K562 (cell line): ENCODE measurements at places on chromosomes 2 and 18. TPM values are rescaled to one million over a fixed set of nuclear protein-coding genes. Genes with fewer than 3 reads are reported as not detected.
A peak's percentile ranks its signal among the peaks of the same experiment; 100 is the strongest.

DNA sequence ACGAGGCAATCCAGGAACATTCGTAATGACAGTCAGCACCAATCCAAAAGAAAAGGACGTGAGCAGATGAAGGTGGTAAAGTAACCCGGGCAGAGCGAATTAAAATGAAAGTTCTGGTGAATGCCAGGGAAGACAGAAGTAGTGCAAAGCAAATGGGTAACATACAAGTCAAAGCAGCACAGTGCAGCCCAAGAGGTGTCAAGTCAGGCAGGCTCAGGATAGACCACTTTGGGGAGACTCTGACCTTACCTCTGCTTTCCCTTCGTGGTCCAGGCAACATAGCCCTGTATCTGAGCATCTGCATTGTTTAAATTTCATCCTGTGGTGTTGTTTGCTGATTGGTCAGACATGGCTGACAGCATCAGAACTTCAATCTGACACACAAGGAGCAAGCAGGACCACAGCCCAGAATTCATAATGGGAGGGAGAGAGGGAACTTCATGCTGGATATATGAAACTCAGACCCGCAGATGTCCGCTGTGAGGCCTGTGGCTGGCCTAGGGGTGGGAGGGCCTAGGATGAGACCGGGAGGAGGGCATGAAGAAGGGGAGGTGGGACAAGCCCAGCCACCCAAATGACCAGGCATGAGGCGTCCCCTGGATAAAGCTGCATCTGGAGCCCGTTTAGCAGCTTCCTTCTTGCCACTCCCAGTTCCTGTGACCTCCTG lies 285.7 kb downstream of the TCF4 start:
- no peaks in the 10 kb centered on the region for H3K36me3 ChIP-seq
- peak overlapping the region; percentile 17; the same call in 1 of the 3 replicates for H3K27ac ChIP-seq
- DNase-seq: peak; percentile 9
- H3K4me1 ChIP-seq: peaks cover 18% of the 10 kb centered on the region

NT5DC4 gene
- 4.7 and 6.8 TPM in 2 replicates for total RNA-seq

DNA sequence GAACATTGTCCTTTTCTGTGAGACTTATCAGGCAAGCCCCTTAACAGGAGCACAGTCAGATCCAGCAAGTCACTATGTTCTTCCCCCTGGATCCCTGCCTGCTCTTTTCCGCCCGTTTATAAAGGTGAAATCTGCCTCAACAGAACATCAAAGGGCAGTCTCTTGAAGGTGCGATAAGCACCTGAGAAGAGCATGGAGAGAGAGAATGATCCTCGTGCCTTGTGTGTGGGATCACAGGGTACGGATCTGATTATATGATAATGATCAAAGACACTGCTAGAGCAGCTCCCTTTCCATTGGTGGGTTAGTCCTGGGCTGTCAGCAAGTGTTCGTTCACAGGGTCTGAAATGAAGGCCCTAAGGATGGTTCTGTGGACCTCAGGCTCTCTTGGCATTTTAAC lies 106.4 kb downstream of the ZAP70 start:
- no peak overlapping the region for H3K4me3 ChIP-seq
- H3K27ac ChIP-seq: no peak overlapping the region
- H3K4me1 ChIP-seq: no peaks in the 10 kb centered on the region
- no peaks in the 10 kb centered on the region for H3K27me3 ChIP-seq

PRSS56 gene
- not detected in 2 replicates for total RNA-seq

- peaks cover 56% of the 10 kb centered on the region for H3K4me1 ChIP-seq
- H3K36me3 ChIP-seq: peaks cover 10% of the 10 kb centered on the region; the same call in 2 of the 3 replicates
- peak; percentile 27 for DNase-seq
- H3K27ac ChIP-seq: no peak overlapping the region; the same call in 1 of the 3 replicates
- H3K4me3 ChIP-seq: no peak overlapping the region
These were observed 190.4 kb downstream of the PLCL1 start for GRCh38 chr2:197994751-197995150.

NTSR2 gene
- not detected in 2 replicates for total RNA-seq

DNA sequence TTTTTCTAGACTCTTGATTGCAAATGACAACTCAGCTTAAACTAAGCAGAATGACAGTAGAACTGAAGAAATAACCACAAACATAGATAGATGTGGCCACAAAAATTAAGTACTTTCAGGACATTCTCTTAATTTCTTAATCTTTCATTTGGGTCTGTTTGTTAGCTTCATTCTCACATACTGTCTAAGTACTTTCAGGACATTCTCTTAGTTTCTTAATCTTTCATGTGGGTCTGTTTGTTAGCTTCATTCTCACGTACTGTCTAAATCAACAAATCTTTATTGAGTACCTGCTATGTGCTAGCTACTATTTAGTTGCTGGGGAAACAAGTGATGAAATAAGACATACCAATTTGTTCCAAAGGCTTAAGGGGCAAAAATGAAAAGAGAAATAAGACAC lies 35.1 kb downstream of the FAM117B start:
- no peaks in the 10 kb centered on the region; the same call in 1 of the 2 replicates for H3K4me1 ChIP-seq
- H3K4me3 ChIP-seq: no peak overlapping the region
- no peak for DNase-seq
- no peaks in the 10 kb centered on the region for H3K27me3 ChIP-seq
- no peaks in the 10 kb centered on the region for H3K36me3 ChIP-seq

COL4A4 gene
- 0.07 TPM in 1 of 2 replicates, not detected in the other for total RNA-seq

SP140L gene
- 11.3 and 11.8 TPM in 2 replicates for total RNA-seq

- H3K4me3 ChIP-seq: no peak overlapping the region
- H3K27me3 ChIP-seq: no peaks in the 10 kb centered on the region
- no peaks in the 10 kb centered on the region for H3K36me3 ChIP-seq
- peak; percentile 87 for DNase-seq
These were observed 67.1 kb downstream of the ACTR2 start for GRCh38 chr2:65294701-65295100.

NOP58 gene
- 135 and 142 TPM in 2 replicates for total RNA-seq

EGR4 gene
- total RNA-seq: not detected in 2 replicates

DNA sequence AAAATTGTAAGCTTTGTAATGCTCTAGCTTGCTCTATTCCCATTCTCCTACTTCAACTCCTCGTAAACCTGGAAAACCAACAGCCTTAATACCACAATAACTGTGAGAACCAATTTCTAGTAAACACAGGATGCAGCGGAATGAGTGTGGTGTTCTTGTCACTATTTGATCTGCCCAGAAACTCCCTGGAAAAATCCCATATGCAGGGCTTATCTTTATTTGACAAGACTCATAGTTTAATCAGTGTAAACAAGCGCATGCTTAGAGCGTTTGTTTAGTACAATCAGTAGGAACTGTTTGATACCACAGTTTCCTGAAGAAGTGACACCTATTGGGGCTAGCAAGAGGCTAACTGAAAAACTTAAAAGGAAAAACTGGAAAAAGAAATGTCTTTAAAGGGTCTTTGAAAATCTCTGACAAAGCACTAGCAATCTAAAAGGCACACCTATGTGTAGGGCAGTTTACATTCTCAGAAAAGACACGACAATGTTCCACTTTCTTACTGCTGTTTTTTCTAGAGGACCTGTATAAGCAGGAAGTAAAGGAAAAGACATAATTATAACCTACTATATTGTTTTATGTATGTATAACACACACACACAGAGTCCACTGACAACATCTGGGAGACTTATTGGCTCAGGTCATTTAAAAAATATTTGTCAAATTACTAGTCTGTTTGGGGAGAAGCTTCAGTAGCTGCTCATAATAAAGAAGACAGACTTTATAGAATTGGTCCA lies 241.4 kb upstream of the KLHL14 start:
- DNase-seq: no peak
- no peaks in the 10 kb centered on the region for H3K4me1 ChIP-seq
- H3K27me3 ChIP-seq: no peaks in the 10 kb centered on the region
- H3K4me3 ChIP-seq: no peak overlapping the region
- H3K27ac ChIP-seq: no peak overlapping the region

HTR2B gene
- total RNA-seq: not detected in 2 replicates

DNA sequence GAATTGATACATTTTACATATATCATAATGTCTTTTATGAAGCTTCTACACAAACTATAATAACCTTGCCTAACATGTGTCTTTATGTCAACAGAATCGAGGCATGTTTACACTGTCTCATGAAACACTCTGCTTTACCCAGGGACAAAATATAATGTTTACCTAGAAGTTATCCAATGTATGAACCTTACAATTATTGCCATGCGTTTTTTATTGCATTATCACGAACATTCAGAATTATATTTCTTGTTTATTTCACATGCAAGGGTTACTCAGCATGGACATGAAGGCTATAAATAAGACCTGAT lies 19.8 kb downstream of the LONRF2 start:
- H3K4me3 ChIP-seq: no peak overlapping the region
- DNase-seq: no peak
- H3K4me1 ChIP-seq: no peaks in the 10 kb centered on the region; the same call in 1 of the 2 replicates
